ENCODE measurements at places on chromosomes 2 and 18. TPM values are rescaled to one million over a fixed set of nuclear protein-coding genes. Genes with fewer than 3 reads are reported as not detected.

GRCh38 chr2:227317834-227318233 lies 7.2 kb upstream of the MFF start:
- no peaks in the 10 kb centered on the region for H3K4me1 ChIP-seq
- no peaks in the 10 kb centered on the region for H3K27me3 ChIP-seq
- no peak overlapping the region for H3K27ac ChIP-seq

DNA sequence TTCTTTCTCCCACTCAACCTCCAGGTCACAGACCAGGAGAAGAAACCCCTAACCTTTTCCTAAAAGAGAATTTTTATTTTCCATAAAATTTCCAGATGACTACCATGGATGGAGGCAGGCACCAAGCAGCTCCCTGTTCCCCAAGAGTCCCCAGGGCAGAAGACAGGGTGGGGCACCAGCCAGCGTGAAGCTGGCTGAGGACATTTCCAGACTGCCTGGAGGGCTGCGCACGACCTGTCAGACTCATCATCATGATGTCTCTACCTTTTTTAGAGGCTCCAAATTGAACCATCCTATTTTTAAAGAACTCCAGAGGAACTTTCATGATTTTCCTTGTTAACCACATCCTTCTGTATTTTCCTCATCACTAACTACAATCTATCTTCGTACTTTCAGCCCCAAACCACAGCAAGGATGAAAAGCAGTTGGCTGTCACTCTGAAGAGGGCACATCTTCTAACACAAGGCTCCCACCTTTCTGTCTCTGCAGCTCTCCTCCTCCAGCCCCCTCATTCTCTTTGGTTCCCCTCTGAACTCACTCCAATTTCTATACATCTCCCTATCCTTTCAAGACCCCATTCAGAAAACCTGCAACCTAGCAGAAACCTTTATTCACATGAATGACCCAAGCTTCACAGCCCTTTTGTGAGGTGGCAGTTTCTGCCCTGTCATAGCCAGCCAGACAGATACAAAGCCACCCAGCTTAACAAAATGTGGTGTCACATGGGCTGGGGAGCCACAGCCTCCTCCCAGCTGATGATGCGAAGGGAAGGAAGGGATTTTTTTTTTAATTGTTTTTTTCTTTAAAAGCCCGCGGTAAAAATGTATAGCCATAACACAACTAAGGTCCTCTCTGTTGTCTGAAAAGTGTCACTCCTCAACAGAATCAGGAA lies 11.1 kb downstream of the AMMECR1L start:
- peak overlapping the region; percentile 31 for H3K27ac ChIP-seq
- no peak for DNase-seq
- no peaks in the 10 kb centered on the region for H3K27me3 ChIP-seq
- H3K4me3 ChIP-seq = no peak overlapping the region

GRCh38 chr2:45497355-45497754 lies 113.7 kb downstream of the SRBD1 start:
- H3K27ac ChIP-seq = no peak overlapping the region
- H3K27me3 ChIP-seq = no peaks in the 10 kb centered on the region
- no peak for DNase-seq
- H3K4me1 ChIP-seq = peaks cover 4% of the 10 kb centered on the region
- no peaks in the 10 kb centered on the region for H3K36me3 ChIP-seq

GRCh38 chr18:11860594-11861450 lies 9.6 kb downstream of the CHMP1B start:
- H3K4me3 ChIP-seq = no peak overlapping the region
- H3K36me3 ChIP-seq = no peaks in the 10 kb centered on the region
- H3K27me3 ChIP-seq = no peaks in the 10 kb centered on the region
- peak overlapping the region; percentile 87 for H3K27ac ChIP-seq
- H3K4me1 ChIP-seq = peaks cover 32% of the 10 kb centered on the region

DNA sequence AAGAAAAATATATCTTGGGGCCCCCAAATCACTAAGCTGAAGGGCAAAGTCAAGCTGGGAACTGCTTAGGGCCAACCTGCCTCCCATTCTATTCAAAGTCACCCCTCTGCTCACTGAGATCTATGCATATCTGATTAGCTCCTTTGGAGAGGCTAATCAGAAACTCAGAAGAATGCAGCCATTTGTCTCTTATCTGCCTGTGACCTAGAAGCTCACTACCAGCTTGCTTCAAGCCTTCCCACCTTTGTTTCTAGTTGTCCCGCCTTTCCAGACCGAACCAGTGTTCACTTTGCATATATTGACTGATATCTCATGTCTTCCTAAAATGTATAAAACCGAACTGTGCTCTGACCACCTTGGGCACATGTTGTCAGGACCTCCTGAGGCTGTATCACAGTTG lies 479.4 kb downstream of the METTL4 start:
- no peaks in the 10 kb centered on the region for H3K4me1 ChIP-seq
- H3K36me3 ChIP-seq = no peaks in the 10 kb centered on the region
- H3K27ac ChIP-seq = no peak overlapping the region
- H3K27me3 ChIP-seq = no peaks in the 10 kb centered on the region
- DNase-seq = no peak

- no peak overlapping the region for H3K27ac ChIP-seq
- H3K4me3 ChIP-seq = no peak overlapping the region
Observed at GRCh38 chr2:239156516-239157265, 244.1 kb downstream of the HDAC4 start.

DNA sequence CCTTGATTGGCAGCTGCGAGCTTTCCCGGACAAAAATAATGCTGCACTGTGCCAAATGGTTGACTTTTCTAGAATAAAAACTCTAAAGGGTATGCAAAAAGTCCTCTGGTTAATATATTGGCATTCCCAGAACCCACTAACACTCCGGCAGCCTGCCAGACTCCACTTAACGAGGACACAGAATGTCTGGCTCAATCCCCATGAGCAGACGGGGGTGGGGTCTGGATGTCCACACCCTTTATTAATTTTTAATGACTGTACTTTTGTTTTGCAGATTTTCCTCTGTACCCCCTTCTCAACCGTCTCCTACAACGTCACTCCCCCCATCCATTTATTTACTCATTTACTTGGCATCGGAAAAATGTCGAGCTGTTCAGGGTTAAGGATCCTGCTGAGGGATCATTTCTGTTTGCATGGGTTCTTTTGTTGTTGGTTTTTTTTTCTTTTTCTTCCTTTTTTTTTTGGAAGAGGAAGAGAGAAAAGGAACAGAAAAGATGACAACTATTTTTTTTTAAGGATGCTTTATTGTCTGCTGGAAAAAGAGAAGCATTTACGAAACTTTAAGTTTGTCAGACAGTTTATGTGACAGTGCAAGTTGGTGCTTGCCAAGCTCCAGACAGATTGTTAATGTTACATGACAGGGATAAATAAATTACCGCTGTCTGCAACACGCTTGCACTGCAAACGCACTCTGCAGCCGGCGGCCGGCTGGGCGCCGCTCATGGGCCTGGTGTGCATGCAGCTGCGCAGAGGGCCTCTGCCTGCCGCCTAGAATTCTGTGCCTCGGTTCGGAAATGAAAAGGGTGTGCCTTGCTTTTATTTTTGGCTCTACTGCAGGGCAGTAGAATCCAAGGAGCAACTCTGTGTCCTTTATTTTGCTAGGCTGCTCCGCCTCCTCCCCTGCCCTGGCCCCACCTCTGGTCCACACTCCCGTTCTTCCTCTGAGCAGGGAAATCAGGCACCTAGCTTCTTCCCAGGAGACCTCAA lies 3.6 kb downstream of the LDLRAD4 start:
- H3K4me3 ChIP-seq = no peak overlapping the region
- no peak overlapping the region for H3K27ac ChIP-seq
- H3K36me3 ChIP-seq = no peaks in the 10 kb centered on the region
- peaks cover 3% of the 10 kb centered on the region for H3K4me1 ChIP-seq

- DNase-seq = no peak
- no peak overlapping the region for H3K4me3 ChIP-seq
- peaks cover 12% of the 10 kb centered on the region for H3K4me1 ChIP-seq
- H3K27ac ChIP-seq = no peak overlapping the region
Observed at GRCh38 chr2:201644001-201644400, 698 bp upstream of the TMEM237 start.

DNA sequence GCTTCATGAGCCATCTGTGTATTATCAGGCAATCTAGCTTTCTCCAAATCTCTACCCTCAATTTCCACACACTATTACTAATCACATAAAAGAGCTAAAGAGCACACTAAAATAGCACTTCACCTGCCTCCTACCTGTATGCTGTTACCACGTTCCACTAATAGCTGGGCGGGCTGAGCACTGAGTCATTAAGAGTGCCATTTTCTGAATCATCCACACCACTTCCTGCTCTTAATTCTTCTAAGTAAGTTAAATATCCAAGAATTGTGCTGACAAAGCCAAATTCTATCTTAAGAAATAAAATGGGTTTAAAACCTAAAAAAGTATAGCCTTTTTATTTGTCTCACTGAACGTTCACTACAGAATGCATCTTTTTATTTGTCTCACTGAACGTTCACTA lies 35.7 kb downstream of the NOL10 start:
- peaks cover 12% of the 10 kb centered on the region for H3K36me3 ChIP-seq
- no peak overlapping the region for H3K27ac ChIP-seq
- H3K4me1 ChIP-seq = peaks cover 14% of the 10 kb centered on the region
- H3K27me3 ChIP-seq = no peaks in the 10 kb centered on the region
- DNase-seq = peak; percentile 57
- no peak overlapping the region for H3K4me3 ChIP-seq

DNA sequence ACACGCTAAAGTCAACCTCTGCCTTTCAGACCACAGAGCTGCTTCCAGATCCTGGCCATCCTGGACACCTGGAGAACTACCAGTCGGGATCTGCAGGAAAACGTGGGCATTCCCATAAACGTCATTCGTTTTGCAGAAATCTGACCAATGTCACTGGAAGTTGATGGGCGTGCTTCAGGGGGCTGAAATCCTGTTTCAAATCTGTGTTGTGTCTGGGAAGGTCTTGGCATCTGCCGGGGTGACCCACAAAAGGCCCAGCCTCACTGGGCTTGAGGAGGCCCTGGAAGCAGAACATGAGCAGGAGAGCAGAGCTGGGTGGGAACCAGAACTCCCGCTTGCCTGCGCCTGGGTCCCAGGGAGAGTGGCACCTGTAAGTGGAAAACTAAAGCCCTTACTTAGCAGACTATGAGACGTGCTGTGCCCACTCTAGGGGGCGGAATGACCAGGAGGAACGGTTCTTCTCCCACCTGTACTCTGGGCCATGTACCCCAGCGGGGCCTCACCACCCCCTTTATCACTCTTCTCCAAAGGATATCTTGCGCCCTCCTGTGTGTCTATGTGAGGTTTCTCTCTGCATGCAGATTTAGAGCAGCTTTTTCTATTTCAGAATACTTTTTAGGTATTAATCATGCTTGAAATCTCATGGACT lies 200.9 kb downstream of the FAM210A start:
- no peak for DNase-seq
- H3K4me1 ChIP-seq = no peaks in the 10 kb centered on the region
- H3K4me3 ChIP-seq = no peak overlapping the region
- no peaks in the 10 kb centered on the region for H3K27me3 ChIP-seq
- no peak overlapping the region for H3K27ac ChIP-seq

DNA sequence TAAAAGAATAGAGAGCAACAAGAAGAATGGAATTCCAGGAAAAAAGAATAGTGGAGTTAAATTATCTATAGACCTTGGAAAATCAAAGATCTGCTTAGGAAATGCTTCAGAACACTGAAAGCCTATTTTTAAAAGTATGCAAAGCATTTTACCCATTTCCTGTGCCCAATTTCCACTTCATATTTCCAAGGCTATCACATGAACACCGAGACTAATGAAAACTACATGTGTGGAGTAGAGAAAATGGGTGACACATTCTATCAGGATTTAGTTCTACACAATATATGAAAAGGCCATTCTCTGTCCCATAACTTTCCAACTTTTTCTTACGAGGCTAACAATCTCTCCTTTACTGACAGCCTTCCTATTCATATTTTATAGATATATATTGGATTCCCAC lies 279.4 kb downstream of the CCDC178 start:
- no peaks in the 10 kb centered on the region for H3K36me3 ChIP-seq
- H3K27ac ChIP-seq = no peak overlapping the region
- H3K4me3 ChIP-seq = no peak overlapping the region

DNA sequence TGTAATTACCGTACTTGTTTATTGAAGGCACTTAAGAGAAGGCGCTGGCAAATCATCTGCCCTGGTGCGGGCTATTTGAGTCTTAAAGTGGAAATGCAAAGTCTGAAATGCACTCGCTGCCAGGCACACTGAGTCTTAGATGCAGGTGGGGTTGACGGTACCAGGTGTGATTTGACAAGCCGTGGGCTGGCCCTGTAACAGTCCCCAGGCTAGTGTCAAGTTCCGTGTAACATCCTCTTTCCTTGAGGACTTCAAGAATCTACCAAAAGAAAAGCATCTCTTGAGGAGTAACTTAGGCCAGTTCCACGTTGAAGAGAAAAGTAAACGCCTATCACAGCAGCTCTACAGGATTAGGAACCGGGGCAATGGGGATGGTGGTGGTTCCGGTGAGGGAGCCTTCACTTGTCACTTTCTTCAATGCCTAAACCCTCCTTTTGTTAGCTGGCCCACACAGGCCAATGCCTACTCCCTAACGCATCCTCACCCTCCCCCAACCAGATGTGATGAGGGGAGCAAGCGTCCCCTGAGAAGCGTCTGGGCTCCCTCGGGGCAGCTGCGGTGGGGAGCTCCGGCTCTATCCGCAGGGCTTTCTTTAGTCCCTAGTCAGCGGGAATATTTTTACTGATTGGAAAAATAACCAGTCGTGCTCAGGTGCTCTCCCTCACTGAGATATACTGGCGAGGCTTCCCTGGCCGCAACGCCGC lies 1.5 kb upstream of the UGP2 start:
- H3K4me3 ChIP-seq = peak overlapping the region; percentile 95
- H3K27me3 ChIP-seq = no peaks in the 10 kb centered on the region
- peaks cover 16% of the 10 kb centered on the region for H3K4me1 ChIP-seq
- no peak for DNase-seq
- H3K36me3 ChIP-seq = no peaks in the 10 kb centered on the region

DNA sequence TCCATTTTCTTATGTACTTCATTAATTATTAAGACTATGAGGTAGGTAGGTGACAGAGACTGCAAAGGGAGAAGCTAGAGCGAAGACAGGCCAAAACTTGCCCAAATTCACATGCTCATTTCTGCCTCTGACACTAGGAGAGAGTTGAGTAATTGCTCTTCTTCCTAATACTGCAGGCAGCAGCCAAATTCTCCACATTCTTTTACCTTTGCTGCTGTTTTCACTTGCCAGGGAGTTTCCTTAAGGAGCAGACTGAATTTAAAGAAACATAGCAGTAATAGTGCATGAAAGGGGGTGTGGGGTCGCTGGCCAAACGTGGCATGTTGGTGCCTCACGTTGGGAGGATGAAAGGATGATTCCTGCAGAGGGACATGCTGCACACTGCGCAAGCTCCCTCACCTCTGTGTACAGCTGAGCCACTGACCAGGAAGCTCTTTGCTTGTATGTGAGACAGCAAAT lies 12.3 kb downstream of the CRIM1 start:
- H3K27ac ChIP-seq = peak overlapping the region; percentile 31
- peak; percentile 45 for DNase-seq
- peaks cover 3% of the 10 kb centered on the region for H3K36me3 ChIP-seq
- peaks cover 98% of the 10 kb centered on the region for H3K4me1 ChIP-seq
- no peaks in the 10 kb centered on the region for H3K27me3 ChIP-seq

The NETO1 gene
- total RNA-seq = not detected

The NCOA1 gene
- total RNA-seq = 10.9 TPM

The CNGA3 gene
- total RNA-seq = not detected

The TEX44 gene
- total RNA-seq = not detected
